SK-N-DZ (cell line): ENCODE measurements at places on chromosomes 1 and 21.
A peak's percentile ranks its signal among the peaks of the same experiment; 100 is the strongest.

- DNase-seq: no peak
Observed at GRCh38 chr1:88276163-88276562, 407.9 kb upstream of the PKN2 start.

DNA sequence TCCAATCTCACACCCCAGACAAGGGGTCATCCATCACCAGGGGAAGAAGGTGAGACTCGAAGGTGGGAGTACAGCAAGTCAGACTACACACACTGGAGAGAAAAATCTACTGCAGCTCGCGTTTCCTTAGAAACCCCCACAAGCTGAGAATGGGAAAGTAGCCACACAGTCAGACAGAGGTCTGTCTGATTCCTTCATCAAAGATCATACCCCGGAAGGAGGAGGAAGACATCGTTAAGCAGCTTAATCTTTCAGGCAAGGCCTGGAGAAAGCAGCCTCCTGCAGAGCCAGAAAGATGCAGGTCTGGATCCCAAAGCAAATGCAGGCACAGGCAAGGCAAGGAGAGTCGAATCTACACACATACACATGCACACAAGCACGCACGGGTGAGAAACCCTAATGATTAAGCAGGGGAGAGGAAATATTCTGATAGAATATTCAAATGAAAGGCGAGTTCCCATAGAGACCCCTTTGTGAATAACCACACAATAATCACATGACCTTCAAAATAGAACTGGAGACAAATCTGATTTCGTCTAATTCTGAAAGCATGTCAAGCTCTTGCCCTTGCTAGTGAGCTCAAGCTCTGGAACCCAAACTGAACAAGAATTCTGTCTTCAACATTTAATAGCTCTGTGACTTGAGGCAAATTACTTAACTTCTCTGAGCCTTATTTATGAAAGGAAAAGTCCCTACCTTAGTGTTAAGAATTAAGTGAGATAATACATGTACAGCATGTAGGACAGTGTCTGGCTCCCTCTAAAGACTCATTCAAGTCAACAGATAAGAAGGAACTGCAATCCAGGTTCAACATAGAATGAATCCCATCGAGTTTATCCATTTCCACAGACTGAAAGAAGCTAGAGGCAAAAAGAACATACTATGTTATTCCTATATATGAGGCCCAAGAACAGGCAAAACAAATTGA lies 387.8 kb downstream of the OMA1 start:
- DNase-seq: no peak

GRCh38 chr1:225318706-225319575 lies 108.9 kb downstream of the LBR start:
- peak; percentile 25 for DNase-seq

DNA sequence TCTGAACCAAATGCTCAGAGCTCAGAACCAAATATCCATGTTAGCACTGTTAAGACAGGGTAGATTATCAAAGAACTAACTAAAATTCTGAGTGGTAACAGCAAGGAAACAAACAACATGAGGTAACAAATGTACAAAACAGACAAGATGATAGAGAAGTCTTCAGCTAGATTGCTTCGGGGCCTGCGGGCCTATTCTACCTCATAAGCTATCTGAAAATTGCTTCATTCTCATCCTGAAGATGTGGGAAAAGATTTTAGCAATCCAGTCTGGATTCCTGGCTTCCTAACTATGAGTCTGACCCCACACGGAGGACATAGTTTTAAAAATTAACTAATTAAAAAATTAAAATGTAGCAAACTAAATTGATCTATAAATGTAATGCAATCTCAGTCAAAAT lies 9.2 kb upstream of the QSOX1 start:
- no peak for DNase-seq

DNA sequence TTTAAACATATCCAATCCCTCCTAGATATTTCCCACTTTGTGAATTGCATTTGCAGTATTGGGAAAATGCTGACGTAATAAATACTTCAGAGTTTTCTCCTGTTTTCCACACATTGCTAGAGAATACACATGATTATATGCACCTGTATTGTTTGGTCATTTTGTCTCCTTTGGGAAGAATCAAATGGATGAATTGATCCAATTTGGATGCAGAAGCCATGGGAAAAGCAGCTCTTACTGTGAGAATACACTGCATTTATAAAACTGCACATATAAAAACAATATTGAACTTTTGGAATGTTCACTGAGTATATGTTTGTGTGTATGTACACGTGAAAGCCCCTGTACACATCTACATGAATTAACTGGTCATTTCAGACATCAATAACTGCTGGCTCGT lies 306.6 kb upstream of the LYPLAL1 start:
- DNase-seq: no peak

GRCh38 chr1:18951416-18951815 lies 5.1 kb downstream of the IFFO2 start:
- DNase-seq: no peak

GRCh38 chr1:242718967-242719366 lies 194.5 kb upstream of the PLD5 start:
- no peak for DNase-seq

DNA sequence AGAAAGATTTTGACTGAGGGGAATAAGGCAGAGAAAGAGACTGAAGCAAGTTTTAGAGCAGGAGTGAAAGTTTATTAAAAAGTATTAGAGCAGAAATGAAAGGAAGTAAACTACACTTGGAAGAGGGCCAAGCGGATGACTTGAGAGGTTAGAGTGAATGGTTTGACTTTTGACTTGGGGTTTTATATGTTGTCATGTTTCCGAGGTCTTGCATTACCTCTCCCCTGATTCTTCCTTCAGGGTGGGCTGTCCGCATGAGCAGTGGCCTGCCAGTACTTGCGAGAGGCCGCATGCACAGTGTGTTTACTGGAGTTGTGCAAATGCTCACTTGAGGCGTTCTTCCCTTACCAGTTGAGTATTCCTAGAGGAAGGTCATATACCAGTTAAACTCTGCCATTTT lies 13.0 kb upstream of the DENND2D start:
- no peak for DNase-seq

- no peak for DNase-seq
Observed at GRCh38 chr1:43979528-43980254, 681 bp downstream of the B4GALT2 start.

DNA sequence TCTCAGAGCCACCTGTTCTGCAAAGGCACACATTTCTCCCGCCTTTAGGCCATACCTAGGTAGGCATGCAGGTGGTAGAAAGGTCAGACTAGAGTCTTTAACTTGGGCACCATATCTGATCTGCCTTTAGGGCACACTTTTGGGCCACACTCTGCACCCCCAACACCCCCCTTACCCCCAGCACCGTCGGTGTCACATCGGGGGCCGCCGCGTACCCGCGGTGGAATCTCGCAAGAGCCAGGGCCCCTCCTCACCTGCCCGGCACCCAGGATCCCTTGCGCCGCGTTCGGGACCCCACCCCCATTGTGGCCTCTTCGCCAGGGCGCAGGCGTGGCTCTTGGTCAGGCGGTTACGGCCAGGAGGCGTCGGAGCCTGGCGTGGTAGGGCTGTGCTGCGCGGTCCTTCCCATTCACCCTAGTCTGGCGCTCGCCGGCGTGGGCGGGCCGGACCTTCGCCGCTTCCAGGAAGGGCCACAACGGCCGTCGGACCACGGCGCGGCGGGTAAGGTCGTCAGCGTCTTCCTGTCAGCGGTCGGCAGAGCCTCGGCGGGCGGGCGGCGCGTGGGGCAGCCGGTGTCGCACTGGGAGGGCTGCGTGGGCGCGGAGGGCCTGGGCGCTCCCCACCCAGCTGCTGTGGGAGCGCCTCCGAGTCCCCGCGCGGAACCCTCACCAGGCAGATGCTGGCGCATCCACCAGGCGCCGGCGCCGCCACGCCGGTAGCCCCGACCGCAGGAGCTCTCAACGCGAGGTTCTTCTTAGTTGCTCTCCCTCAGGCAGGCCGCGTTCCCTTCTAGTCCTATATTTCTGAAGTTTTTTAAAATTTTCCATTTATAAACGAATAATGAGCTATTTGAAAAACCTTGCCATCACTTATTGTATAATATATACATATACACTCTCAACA lies at the start of gene DNAH14:
DNAH14 (plus strand) TSS at position 341 of the 903 bp plus-strand sequence. CDS start 23,028 bp downstream, outside the sequence.
- DNase-seq: peak; percentile 55

GRCh38 chr1:3313576-3313950 lies 140.9 kb upstream of the ARHGEF16 start:
- no peak for DNase-seq

DNA sequence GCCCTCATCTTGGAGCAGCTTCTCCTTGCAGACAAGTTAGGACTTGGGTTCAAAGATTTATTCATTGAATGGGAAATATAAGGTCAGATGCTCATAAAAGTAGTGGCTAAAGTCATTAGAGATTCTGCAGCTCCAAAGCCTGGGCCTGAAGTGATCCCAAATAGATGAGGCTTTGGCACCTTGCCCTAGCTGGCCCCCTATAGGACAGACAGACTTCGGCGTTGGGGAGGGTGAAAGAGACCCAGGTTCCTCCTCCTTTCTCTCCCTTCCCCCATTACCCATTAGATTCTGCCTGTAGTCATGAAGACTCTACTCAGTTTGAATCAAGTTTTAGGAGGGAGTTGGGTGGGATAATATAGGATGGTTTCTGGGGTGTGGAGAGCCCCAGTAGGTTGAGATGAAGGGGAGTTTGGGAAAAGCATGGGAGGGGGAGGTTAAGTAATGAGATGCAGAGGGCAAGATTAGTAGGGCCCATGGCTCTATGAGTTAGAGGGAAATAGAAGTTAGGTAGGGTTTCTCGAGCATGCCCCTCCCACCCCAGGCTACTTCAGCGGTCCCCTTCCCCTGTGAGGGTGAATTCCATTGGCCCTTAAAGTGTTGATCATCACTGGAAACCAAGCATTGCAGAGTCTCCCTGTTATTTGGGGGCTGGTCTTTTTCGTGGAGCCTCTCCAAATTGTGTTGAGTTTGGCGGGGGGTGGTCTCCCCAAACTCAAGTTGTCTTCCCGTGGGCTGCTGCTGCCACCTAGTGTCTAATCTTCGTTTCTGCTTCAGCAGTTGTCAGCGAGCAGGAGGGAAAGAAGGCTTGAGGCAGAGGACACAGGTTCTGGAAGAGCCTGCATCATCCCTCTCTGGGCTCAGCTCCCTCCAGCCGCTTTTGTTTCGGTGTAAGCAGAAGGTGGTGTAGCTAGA lies 2.1 kb upstream of the AHDC1 start:
- DNase-seq: peak; percentile 50

DNA sequence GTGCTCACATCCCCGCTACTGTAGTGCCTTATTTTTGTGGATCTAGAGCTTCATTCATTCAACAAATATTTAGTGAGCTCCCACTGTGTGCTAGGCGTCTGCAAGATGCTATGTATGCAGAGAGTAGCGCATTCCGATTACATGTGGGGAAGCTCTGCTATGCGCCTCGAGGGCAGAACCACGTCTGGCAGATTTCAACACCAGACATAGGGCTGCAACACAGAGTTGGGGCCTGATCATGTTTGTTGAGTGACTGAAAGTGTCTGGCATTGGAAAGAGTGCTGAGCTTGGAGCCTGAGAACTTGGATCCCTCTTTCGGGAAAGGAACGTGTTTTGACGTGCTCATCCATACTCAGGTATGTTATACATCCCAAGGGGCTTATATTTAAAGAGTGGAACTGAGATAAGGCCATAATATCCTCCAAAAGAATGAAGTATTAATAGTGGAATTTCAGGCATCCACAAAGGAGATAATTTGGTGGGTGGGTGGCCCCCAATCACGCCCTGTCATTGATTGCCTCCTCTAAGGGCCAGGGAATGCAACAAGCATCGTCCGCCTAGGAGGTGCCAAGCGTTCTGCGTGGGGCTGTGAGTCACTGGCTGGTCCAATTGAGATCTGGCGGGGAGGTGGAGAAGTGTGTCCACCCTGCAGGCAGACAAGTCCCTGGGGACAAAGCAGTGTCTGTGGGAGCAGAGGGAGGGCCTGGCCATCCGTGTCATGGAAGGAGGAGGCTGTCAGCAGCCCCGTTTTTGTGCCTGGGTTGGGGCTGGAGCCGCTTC lies 62.8 kb upstream of the ZBTB40 start:
- no peak for DNase-seq

- no peak for DNase-seq
Observed at GRCh38 chr1:86226204-86226603, 69.6 kb upstream of the COL24A1 start.

DNA sequence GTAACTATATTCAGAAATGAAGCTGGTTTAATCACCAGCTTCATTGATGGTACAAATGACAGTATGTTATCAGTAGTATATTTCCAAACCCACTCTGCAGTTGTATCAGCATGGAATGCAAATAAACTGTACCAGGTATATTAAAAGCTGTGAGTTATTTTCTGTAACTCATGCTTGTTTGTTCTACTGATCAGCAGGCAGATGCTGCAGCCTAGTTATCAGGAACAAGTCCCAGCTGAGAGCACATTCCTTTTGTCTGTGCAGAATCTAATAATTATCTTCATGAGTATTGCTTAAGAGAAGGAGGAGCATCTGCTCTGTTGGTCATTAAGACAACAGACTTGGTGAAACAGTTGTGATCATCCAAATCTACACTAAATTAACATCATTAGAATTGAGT lies 1331.1 kb downstream of the MRPL39 start:
- no peak for DNase-seq

DNA sequence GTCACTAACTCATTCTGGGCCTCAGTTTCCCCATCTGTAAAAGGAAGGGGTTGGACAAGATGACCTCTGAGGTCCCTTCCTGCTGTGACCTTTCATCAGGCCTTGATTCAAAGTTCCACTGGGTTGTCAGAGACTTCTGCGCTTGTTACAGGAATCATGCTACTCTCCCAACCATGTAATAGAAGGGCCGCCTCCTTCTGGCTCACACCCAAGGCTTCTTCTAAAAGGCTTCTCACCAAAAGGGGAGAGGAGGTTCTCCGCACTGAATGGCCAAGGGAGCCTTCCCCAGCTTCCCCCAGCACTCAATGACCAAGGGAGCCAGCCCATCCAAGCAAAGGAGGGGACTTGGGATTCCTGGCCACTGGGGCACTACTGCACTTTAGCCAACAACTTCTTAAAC lies 42.7 kb downstream of the GRHL3 start:
- DNase-seq: no peak

DNA sequence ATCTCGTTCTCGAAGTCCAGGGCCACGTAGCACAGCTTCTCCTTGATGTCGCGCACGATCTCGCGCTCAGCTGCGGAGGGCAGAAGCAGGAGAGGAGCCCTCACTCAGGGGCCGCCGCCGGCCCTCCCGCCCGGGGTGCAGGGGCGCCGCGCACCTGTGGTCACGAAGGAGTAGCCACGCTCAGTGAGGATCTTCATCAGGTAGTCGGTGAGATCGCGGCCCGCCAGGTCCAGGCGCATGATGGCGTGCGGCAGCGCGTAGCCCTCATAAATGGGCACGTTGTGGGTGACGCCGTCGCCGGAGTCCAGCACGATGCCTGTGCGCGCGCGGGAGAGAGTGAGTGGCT lies 1.8 kb downstream of the ACTA1 start:
- no peak for DNase-seq

DNA sequence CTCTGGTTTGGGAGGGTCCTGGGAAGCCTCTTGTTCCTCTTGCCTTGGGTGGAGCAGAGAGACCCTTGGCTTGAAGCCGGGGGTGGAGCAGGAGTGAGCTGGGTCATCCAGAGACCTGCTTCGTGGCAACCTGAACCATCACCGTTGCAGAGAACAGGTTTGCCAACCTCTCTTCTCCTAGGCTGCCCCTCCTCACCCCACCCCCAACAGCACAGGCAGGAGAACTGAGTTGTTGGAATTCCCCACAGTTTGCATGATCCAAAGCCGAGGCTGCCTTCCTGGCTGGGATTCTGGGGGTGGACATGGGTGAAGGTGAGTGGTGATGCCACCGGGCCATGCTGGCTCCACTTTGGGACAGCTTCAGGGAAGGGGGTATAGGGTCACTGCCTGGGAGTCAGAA lies 2.2 kb downstream of the WNT4 start:
- no peak for DNase-seq
